WTC11 (cell line): ENCODE measurements at places on chromosomes 6 and 20.

DNA sequence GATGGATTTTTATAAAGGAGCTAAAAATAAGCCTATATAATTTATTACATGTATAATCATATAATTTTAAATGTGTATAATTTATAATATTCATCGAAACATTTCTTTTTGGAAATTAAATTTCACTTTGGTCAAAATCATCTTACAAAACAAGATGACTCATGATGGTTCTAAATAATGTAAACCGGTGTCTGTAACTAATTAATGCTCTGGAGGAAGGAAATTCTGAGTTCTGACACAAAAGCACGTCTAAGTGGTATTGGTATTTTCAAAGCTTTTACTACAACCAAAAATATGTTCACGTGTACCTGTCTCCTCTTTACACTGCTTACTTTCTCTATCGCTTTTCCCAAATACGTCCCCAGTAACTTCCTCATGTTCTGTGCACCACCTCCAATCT lies 134.1 kb downstream of the MTHFD1L start:
- no peak for DNase-seq

DNA sequence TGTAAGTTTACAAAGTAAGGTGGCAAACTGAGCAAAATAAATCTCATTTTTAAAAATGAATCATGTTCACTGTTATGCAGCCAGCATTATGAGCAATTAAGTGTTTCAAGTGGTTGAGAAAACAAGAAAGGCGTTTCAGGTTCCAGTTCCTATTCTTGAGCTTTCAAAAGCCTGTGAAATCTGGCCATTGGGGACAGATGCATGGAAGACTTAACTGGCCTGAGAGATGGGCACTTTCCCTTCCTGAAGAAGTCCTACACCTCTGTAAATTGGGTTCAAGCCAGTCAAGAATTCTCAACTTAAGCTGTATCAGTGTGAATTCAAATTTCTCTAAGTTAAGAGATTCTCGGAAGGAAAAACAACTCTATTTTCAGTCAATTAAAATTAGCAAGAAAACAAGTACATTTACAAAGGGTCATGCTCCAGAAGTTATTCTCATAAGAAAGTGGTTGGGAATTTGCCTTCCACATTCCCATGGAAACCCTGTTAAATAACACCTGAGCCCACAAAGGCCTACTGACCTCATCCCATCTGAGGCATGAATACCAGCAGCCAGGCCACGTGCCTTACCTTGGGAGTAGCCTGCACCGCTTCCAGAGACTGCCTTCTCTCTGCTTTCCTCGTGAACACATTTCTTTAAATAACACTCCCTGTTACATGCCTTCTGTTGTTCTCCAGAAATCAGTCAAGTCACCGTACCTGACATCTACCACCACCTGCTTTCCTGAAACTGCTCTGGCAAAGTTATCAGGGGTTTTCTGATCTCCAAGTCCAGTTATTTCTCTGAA lies 19.4 kb downstream of the MAP3K5 start:
- peak; percentile 30 for DNase-seq

- DNase-seq = peak; percentile 46
Measured at GRCh38 chr20:37567671-37568588, 40.3 kb upstream of the BLCAP start.

DNA sequence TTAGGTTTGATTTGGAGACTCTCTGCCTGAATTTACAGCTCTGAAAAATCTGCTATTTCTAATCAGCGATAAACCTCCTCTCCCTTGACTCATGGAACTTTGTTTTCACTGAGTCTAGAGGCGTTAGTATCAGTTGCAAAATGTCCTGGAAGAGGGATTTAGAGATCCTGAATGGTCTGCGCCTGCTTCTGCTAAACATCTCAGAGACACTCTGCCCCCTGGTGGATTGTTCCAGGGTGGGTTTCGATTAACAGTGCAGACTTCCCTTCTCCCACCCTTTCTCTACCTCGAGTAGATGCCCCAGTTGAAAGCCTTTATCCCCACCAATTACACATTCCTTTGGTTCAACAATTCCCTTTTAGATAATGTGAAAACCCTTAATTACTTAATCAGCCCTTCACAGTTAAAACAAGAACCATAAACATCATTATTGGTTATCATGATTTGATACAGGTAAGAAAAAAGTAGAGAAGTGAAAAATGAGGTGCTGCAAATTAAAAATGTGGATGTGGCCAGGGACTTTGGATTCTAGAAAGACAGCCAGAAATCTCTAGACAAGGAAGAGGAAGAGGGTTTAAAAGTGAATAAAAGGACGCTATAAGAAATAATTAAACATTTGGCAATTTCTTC lies 5.5 kb downstream of the HTR1B start:
- peak; percentile 85 for DNase-seq

- DNase-seq = no peak
Measured at GRCh38 chr20:56098981-56099500, 93.7 kb upstream of the CBLN4 start.

DNA sequence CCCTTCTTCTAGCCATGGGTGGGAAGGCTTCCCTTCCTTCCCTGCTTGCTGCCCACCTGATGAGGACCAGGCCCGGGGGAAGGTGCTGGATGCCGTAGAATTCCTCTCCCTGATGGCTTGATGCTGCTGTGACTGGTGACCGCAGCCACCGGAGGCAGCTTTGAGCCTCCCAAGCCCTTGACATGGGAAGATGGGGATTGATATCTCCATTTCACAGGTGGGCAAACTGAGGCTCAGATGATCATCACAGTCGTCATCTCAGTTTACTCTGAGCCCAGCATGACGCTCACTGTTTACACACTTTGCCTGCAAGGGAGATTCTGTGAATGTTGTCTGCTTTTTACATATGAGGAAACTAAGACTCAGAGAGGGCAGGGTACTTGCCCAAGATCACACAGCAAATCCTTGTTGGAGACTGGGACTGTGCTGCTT lies 43.9 kb downstream of the SRC start:
- DNase-seq = no peak

DNA sequence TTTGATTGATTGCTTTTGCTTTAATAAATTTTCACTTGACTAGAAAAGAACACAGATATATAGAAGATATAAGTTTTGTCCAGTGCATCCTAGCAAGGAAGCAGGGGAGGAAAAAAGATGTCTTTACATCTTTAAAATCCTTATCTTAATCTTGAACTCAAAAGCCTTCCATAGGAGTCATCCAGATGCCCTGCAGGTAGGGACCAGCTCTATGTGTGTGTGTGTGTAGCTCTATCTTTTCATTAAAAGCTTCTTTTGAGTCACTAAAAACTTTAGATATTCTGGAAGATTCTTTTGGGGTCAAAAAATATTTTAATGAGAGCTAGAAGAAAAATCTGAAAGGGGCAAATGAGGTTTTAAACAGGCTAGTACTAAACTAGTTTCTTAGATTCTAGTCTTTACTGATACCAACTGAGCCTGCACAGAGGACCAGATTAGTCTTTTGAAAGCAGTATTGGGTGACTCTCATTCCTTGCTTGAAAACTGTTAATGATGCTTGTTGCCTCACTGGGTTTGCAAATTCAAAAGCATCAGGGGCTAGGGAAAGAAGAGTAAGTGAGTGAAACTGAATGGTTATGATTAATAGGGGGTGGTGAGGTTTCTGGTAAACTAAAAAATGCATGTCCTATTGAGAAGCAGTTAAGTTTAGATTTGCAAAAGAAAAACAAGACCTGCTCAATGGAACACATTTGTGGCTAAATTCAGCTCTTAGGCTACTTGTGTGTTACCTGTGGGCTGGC lies 40.6 kb upstream of the JAG1 start:
- DNase-seq = no peak

- peak; percentile 73 for DNase-seq
Measured at GRCh38 chr6:40359808-40360207, 227.4 kb downstream of the LRFN2 start.

DNA sequence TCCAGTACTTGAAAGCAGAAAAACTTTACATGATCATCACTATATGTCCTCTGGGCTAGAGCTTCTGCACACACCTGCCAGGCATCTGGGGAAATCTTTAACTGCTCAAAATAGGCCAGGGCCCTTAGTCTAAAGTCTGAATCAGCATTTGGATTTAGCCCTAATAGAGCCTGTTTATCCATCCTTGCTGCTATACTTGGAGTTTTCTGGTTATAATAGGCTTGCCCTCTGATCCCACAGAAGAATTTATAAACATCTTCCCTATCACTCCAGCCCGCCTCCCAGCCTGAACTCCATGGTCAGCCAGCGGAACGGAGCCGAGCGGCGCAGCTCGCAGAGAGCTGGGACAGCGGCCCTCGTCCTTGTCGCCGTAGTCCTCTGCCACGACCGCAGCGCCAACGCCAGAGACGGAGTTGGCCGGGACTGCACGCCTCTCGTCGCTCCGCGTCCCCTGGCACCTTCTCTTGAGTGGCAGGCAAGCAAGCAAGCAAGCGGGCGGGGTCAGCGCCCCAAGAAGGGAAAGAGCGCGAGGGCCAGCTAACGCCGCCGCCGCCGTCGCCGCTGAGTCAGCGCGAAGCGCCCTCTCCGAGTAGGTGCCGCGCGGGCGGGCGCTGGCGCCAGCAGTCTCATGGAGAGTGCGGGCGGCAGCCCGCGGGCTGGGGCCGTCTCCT lies 25.4 kb upstream of the ASIP start:
- DNase-seq = peak; percentile 87

GRCh38 chr6:75656479-75656878 lies 54.8 kb downstream of the SENP6 start:
- DNase-seq = no peak

GRCh38 chr6:15426901-15427300 lies 181.0 kb downstream of the JARID2 start:
- DNase-seq = no peak

- DNase-seq = peak; percentile 2
Measured at GRCh38 chr6:170096191-170096802, 194.6 kb downstream of the DLL1 start.

- no peak for DNase-seq
Measured at GRCh38 chr6:169266746-169267591, 13.3 kb upstream of the THBS2 start.

DNA sequence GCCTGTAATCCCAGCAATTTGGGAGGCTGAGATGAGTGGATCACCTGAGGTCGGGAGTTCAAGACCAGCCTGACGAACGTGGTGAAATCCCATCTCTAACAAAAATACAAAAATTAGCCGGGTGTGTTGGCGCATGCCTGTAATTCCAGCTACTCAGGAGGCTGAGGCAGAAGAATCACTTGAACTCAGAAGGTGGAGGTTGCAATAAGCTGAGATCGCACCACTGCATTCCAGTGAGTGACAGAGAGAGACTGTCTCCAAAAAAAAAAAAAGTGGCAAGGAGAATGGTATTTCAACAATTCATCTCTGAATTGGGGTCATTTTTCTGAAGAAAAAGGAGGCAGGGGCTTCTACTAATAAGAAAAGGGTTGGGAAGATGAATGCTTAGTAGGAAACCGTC lies 111.5 kb upstream of the NHSL1 start:
- DNase-seq = no peak

- no peak for DNase-seq
Measured at GRCh38 chr20:56873836-56874235, 244.7 kb downstream of the TFAP2C start.

DNA sequence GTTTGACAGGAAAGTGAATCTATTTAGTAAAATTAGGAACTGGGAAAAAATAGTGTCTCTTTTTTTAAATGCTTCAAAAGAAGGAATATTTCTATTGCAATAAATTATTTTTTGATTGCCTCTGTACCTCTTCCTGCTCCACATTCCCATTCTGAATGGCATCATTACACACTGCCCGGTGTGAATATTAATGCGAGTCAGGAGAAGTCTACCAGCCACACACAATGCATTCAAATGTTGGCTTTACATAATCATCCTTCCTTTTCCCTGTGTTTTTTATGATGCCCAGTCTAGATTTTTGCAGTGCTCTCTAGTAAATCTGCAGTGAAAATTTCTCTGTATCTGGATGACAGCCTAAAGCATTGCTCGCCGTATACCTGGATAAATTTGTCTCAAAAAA lies 118.9 kb downstream of the SAMD5 start:
- DNase-seq = no peak

GRCh38 chr20:45246109-45246508 lies 8.3 kb downstream of the SLPI start:
- DNase-seq = no peak

DNA sequence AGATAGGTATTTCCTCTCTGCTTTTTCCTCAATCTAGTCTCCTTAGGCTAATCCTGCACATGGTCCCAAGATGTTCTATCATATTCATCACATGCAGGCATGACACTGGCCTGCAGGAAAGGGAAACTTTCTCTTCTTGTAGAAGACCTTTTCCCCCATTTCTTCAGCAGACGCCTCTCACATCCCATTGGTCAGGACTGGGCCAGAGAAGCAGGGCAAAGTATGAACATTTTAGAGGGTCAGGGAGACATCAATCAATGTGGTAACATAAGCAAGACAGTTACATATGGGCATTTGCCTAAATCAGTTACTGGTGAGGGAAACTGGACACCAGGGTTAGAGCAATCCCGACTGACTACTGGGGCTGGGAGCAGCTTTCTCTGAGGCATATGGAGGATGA lies 90.1 kb downstream of the CRYBG1 start:
- DNase-seq = no peak

- DNase-seq = no peak
Measured at GRCh38 chr20:50815162-50815989, 20.5 kb downstream of the BCAS4 start.

DNA sequence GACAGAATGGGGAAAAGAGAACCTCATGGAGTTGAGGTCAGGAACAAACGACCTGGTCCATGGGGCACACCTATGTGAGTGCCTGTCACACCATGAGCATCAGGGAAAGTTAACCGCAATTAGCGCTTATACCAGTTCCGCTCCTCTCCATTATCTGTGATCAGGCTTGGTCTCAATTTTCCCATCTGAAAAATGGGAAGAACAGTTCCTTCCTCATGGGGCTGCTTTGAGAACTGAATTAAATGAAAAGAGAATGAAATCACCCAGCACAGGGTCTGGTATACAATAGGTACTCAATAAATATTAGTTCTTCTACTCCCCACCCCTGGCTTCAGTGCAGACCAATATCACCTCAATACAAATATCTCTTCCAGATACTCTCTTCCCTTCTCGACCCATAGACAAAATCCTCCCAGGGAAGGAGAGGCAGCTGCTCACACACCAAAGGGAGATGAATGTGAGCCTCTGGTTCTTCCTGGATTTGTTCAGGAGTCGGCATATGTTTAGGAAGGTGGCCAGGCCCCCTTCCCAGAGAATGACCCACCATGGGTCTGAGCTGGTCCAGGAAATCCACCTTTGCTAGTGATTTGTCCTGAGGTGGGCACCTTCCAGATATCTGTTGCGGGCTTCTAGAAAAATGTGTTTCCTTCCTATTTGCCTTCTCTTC lies 2.4 kb upstream of the PTGIS start:
- DNase-seq = no peak

- DNase-seq = no peak
Measured at GRCh38 chr6:112227411-112227810, 27.0 kb downstream of the LAMA4 start.

- DNase-seq = no peak
Measured at GRCh38 chr6:108176281-108177089, 10.7 kb downstream of the NR2E1 start.

- no peak for DNase-seq
Measured at GRCh38 chr6:4164456-4164855, 29.1 kb upstream of the ECI2 start.

- peak; percentile 42 for DNase-seq
Measured at GRCh38 chr6:97440590-97441176, 157.7 kb upstream of the MMS22L start.

DNA sequence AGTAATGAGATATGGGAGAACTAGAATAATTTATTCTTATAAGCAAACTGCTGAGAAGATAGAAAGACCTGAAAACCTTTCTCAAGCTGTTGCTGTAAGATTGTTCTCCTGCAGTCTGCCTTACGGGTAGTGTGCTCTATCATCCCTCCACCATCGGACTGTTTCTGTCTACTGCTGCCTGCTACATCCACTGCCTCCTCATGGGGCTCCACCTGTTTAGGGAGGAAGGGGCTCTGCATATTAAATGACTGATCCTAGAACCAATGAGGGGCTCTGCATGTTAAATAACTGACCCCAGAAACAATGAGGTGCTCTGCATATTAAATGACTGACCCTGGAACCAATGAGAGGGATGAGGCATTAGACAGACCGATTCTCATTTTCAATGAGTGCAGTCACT lies 654.6 kb downstream of the KIF16B start:
- DNase-seq = no peak
